ENCODE measurements at places on chromosomes 2 and 18.

GRCh38 chr18:26424428-26425147 lies 123.8 kb downstream of the KCTD1 start:
- no peak for DNase-seq

DNA sequence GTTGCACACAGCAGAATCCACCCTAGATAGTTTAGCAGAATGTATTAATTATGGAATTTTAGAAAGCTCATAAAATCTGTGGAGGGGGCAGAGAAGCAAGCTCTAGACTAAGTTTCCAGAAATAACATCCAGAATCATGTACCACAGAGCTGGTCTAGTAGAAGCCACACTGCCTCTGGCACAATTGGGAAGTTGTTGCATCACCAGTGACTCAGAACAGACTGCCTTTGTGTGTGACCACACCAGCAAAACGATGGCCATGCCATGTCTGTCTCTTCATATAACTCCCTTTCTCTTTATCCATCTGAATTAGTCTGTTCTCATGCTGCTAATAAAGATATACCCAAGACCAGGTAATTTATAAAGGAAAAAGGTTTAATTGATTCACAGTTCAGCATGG lies 158.9 kb downstream of the CCDC148 start:
- no peak for DNase-seq

DNA sequence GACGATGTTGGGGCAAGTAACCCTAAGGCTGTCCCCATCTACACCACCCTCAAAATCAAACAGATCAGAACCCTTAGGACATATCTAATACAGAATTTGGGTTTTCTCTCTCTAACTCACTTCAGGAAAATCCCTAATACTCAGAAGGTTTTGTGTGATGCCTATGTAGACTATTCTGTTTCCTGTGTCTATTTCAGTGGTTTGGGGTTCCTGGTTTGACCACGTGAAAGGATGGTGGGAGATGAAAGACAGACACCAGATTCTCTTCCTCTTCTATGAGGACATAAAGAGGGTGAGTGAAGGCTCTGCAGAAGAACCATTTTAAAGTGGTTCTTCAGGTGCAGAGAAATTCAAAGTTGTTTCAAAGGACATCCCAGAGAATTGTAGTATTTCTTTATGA lies 16.3 kb downstream of the SULT1C2 start:
- no peak for DNase-seq

GRCh38 chr2:167355821-167356220 lies 467.5 kb downstream of the XIRP2 start:
- no peak for DNase-seq

DNA sequence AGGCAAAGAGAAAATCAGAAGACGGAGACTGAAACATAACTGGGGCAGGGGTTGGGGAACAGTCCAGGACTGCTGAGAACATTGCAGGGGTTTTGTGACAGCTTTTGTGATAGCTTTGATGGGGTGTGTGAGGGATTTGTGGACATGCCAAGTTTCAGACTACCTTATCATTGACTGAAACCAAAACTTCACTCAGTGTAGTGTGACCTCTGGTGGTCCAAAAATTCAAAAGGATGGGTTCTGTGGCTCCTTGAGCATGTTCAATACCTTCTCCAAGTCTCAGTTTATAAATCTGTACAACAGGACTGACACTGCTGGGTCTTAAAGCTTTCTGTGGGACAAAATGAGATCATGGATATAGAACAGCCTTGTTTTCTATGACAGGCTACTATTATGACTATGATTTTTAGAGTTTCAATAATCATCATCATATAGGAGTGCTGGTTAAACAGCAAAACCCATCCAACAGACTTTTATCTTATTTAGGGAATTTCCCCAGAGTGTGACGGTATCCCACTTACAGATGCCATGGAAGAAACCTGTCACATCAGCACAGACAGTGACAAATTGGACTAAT lies 259.2 kb upstream of the SLC14A2 start:
- no peak for DNase-seq

DNA sequence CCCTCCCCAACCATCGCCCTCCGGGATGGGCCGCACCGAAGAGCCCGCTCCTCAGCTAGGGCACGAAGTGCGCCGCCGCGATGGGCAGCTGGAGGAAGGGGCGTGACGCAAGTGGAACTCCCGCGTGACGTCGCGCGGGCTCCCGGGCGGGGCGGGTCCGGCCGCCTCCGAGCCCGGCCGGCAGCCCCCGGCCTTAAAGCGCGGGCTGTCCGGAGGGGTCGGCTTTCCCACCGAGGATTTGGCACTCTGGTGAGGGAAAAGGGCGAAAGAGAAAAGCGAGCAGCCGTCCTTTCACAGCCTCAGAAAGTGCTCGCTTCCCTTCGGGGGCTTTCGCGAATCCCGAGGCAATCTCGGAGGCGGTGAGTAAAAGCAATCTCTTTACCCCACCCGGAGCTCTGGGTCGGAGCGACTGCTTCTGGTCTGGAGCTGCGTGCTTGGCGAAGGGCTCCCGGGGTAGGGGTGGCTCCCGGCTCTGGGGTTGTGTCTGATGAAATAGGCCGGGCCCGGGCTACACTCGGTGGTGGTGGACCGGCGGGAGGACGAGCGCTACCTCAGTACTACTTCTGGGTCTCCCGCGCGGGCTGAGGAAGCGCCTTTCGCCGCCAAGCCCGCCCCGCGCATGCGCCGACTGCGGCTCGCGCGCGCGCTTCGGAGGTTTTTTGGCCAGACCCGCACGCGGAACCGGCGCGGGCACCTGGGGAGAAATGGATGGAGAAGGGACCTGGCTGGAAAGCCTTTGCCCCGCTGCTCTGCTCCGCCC lies at the start of gene RBBP8:
RBBP8 (plus strand) TSS at position 123 of the 760 bp plus-strand sequence. CDS start 3,524 bp downstream, outside the sequence.
- peak; percentile 79 for DNase-seq

GRCh38 chr2:60947056-60947455 lies 65.7 kb downstream of the REL start:
- DNase-seq: no peak

- DNase-seq: no peak
Measured at GRCh38 chr18:58322464-58322863, 278.4 kb downstream of the NEDD4L start.

DNA sequence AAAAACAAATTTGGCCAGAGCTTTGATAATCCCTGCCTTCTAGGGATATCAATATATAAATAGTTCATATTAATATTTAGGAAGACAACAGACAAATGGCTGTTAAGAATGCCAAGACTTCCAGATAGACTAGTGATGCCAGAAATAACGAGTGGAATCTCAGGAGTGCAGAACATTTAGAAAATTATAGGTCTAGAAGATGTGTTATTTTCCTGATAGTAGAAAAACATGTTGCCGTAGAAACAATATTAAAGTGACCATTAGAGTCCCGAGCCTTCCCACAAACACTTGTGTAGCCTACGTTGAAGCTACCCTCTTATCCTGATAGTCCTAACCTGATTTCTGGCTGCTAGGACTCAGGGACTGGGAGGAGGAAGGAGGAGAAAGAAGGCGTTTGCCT lies 54.3 kb upstream of the ITGA6 start:
- no peak for DNase-seq

- no peak for DNase-seq
Measured at GRCh38 chr18:286515-287310, 18.9 kb upstream of the THOC1 start.

- DNase-seq: no peak
Measured at GRCh38 chr2:157345647-157346389, 20.2 kb upstream of the ERMN start.

DNA sequence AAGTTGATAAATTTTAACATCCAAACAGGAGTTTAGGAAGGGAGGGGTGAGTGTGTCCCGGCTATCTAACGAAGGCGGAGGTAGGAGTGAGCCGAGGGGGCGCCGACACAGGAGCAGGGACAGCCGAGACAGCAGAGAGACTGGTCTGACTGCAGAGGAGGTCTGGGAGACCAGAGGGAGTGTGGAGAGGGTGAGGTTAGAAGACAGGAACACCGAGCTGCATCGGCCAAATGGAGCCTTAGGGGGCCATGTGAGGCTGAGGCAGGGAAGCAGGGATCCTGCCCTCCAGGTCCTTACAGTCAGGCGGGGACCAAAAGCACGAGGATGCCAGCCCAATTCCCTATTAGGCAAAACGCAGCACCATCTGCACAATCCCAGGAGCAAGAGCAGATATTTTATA lies 67.0 kb downstream of the SFXN5 start:
- no peak for DNase-seq

DNA sequence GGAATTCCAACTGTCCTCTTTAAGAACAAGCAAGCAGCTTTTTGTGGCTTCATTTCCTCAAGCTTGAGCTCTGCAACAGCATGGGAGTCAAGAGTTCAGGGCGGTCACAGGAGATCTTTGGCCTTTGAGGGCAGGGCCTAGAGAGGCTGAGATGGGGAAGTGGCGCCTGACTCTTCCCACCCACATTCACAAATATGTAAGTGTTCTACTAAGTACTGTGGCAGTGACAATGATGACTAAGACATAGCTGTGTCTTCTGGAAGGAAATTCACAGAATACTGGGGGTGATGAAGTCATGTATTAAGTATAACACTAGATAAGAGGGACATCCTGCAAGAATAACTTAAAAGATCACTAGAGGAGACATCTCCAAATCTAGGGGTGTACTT lies 15.0 kb downstream of the RND3 start:
- DNase-seq: no peak

GRCh38 chr2:49978341-49978740 lies 824.0 kb upstream of the FSHR start:
- no peak for DNase-seq

- DNase-seq: peak; percentile 50
Measured at GRCh38 chr18:41767960-41768359, 187.1 kb upstream of the PIK3C3 start.

GRCh38 chr2:112110966-112111365 lies 27.2 kb upstream of the FBLN7 start:
- DNase-seq: no peak

GRCh38 chr18:77207540-77207939 lies 42.1 kb upstream of the GALR1 start:
- peak; percentile 5 for DNase-seq

DNA sequence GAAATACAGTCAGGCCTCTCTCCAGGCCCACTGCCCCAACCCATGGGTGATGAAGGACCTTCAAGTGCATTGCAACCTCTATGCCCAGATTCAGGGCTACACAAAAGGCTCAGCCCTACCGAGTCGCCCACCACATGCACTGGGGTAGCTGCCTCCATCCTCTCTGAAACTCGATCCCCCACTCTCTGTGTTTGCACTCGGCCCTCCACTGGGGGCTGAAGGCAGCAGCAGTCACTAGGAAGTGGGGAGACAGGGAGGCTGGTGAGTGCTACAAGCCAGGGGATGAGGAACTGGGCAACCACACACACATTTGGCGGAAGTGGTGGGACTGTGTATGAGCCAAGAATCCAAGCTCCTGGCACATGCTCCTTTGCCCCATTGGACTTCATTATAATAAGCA lies 94.6 kb downstream of the CERS6 start:
- no peak for DNase-seq

GRCh38 chr2:208265371-208265800 lies 669 bp upstream of the PIKFYVE start:
- DNase-seq: no peak

- DNase-seq: no peak
Measured at GRCh38 chr2:120428748-120429147, 82.8 kb downstream of the INHBB start.

- DNase-seq: no peak
Measured at GRCh38 chr2:36406296-36406695, 50.7 kb downstream of the CRIM1 start.

DNA sequence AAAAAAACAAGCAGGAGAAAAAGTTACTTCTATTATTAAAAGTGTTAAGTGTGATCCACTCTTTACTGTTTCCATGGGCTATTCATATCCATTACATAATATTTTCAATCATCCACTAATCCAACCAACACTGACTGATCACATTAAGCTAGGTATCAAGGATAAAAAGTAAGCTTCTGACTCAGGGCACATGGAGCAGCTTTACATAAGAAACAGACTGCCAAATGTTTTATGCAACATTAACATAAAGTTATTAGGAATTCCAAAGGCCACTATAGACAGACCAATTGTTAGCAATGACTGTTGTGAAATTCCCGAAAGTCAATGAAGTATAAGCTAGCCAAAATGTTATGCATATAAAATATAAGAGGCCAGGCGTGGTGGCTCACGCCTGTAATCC lies 277.6 kb downstream of the ZEB2 start:
- DNase-seq: no peak

DNA sequence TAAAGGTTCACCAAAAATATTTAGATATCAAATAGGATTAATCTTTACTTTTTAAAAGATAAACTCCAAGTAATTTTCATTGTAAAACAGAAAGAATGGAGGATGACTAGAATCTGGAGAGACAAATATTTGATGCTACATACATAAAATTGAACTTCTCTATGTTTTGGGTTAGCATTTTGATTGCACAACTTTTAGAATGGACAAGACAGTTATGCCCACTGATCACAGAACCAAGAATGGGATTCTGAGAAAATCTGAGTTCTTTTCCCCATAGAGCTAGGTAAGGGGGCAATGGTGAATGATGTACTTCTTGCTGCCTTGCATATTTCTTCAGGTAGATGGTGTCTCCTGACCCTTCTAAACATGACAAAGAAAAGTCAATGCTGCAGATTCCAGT lies 191.2 kb upstream of the ZEB2 start:
- no peak for DNase-seq

DNA sequence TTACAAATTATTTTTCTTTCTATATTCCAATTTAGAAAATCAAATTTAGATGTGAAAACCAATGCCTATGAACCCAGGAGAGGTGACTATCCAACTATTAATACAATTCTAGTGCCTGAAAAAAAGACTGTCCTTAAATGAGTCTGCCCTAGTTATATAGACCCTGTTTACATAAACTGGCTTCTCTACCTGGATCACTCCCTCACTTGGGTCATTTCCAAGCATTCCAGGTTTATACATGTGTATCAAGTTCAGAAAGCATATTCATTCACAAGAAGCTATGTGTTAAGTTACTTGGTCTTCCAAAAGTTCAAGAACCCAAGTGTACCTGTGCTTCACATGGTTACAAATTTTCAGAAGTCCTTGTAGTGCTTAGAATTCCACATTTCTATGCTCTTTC lies 8.3 kb downstream of the ZNF385B start:
- DNase-seq: no peak

DNA sequence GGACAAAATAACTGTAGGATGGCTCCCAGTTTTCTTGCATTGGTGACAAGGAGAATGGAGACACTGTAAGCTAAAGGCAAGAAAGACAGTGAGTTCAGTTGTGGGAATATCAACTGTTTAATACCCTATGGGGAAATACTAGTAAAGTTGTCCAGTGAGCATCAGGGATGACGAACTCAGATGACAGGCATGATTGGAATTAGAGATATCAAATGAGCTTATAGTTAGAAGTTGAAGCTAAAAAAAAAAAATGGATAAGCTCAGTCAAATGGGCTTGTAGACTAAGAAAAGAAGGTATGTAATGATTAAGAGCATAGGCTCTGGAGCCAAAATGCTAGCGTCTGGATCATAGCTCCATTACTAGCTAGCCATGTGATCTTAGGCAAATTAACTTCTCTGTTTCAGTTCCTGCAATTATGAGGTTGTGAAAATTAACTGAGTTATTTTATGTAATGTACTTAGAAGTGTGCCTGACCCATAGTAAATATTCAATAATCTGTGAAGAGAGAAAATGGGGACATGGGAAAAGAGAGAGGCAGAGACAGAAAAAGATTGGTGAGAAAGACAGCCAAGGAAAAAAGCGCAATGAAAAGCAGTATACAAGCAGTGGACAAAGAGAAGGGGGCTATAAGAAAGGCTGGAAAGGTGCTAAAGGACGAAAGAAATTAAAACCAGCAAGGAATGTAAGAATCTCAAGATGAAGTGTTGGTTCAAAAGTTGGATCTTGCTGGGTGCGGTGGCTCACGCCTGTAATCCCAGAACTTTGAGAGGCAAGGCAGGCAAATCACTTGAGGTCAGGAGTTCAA lies 95.7 kb upstream of the SLC39A10 start:
- DNase-seq: no peak

GRCh38 chr2:64581777-64582539 lies 57.8 kb downstream of the AFTPH start:
- DNase-seq: no peak

- no peak for DNase-seq
Measured at GRCh38 chr2:121483846-121484245, 46.8 kb upstream of the RNU4ATAC start.

Measured in HAP-1 (cell line).